NCI-H460 (cell line): ENCODE measurements at places on chromosomes 5 and 9. TPM values are rescaled to one million over a fixed set of nuclear protein-coding genes. Genes with fewer than 3 reads are reported as not detected.

The GPX3 gene
- 47.7 and 48.8 TPM in 2 replicates for total RNA-seq

The ARSB gene
- 17.8 and 20.0 TPM in 2 replicates for total RNA-seq

The GPR151 gene
- not detected in 2 replicates for total RNA-seq

The ZBTB26 gene
- total RNA-seq: 5.9 and 8.2 TPM in 2 replicates

The SUSD3 gene
- total RNA-seq: 0.27 and 0.32 TPM in 2 replicates

The PCDHGA9 gene
- 0.92 and 1.6 TPM in 2 replicates for total RNA-seq

The SH3GL2 gene
- total RNA-seq: 0.15 TPM in 1 of 2 replicates, not detected in the other

The IL7R gene
- total RNA-seq: not detected in 2 replicates

The AUH gene
- total RNA-seq: 16.0 and 19.9 TPM in 2 replicates

The TRIM23 gene
- 13.9 and 16.5 TPM in 2 replicates for total RNA-seq
